ENCODE measurements at places on chromosomes 12 and 14. TPM values are rescaled to one million over a fixed set of nuclear protein-coding genes. Genes with fewer than 3 reads are reported as not detected.

TAS2R13 gene
- total RNA-seq, result 2.3 TPM

NIN gene
- total RNA-seq, result 6.6 TPM

MYL2 gene
- total RNA-seq, result not detected

CHST11 gene
- total RNA-seq, result 4.6 TPM

RIMBP2 gene
- 27.4 TPM for total RNA-seq

KCNMB4 gene
- 0.33 TPM for total RNA-seq

COX8C gene
- not detected for total RNA-seq

DBX2 gene
- not detected for total RNA-seq

GRCh38 chr12:105986779-105987684, 151.7 kb downstream of the NUAK1 start:
- DNase-seq, result no peak

GRCh38 chr12:67981287-67982162, 7.7 kb upstream of the IFNG-AS1 start:
- no peak for DNase-seq

DNA sequence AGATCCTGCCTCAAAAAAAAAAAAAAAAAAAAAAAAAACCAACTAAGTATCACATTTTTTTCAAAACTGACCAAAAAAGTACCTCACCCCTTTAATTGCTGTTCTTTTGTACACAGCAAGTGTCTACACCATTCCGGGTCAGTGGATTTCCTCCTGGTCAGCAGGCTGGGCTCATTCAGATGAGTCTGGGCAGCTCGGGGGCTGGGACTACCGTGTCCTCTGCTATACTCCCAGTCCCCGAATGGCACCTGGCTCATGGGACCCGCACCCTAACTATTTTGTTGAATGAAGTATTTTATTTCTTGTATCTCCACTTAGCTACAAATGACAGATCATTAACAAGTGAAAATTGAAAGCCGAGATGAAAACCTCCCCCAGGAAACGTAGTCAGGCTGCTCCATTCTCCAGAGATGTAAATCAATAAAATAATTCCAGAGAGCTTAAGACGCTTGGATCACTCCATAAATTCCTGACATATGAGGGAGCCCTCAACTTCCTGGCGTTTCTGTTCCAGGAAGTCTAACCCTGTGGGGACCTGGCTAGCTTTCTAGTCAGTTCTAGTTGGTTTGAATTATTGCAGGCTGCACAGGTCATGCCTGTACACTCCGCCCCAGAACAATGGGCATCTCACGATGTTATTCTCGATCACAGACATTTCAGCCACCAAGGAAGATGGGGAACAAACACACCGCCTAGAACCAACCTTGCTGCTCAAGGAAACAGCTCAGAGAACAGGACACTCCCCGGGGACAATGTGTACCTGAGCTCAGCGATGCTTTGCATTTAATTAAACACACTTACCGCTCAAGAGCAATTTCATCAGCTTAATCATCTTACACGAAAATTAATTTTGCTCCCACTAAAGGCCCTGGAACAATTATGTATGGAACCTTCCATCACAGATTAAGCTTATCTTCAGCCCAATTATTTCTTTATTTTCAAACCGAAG, 76.3 kb downstream of the RIMBP2 start:
- DNase-seq, result no peak

DNA sequence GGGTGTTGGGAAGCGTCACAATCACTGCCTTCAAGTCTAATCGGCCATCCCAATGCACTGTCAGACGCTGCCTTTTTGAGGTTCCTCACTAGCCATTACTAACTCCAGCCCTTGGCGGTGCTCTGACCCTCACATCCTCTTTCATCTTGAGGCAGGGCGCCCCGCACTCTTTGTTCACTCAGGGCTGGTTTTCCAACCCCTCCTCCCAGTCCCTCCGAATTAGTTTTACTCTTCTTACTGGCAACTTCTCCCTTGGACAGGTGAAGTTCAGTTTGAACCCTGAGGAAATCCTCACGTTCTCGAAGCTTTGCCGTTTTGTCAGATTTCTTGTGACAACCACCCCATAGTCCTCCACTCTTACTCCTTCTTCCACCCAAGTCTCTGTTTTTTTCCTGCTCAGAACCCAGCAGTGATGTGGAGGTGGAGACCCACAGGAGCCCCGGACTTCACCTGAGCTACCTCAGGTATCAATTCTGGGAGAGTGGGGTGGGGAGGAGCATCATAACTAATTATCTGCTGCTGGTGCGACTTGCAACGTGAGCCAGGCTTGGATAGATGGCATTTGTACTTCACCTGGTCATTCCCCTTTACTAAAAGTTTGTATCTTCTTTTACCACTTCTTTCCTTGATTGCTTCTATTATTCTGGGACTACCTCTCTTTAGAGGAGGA, 757 bp downstream of the ZC3H10 start:
- no peak for DNase-seq

DNA sequence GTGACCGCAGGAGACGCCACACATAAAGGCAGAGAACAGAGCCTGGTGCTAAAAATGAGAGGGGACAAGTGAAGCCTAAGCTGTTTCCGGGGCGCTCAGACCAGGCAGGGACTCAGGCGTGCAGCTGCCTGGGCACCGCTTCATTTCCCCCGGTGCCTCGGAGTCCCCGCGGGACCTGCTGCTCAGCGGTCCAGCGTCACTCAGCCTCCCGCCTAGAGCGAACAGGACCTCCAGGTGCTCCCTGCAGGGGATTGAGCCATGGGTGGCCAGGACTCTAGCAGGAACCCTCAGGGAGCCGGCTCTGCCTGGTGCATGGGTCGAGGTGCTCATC, 31.0 kb downstream of the CCDC85C start:
- DNase-seq, result no peak

DNA sequence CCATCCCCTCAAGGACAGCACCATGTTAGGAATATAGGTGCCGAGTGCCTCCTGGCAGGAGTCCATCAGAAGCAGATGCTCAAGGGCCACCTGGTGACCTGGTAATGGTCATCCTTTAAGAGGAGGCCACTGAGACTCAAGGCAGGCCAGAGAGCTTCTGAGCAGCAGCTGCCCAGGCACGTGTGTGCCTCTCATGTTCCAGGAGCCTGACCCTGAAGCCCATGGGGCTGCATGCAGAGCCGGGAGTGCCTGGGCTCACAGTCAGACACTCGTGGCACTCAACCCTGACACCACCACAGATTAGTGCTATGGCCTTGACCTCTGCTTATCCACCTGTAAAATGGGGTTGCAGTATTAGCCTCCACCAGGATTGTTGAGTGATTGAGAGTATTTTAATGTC, 45.6 kb downstream of the C14orf132 start:
- no peak for DNase-seq

DNA sequence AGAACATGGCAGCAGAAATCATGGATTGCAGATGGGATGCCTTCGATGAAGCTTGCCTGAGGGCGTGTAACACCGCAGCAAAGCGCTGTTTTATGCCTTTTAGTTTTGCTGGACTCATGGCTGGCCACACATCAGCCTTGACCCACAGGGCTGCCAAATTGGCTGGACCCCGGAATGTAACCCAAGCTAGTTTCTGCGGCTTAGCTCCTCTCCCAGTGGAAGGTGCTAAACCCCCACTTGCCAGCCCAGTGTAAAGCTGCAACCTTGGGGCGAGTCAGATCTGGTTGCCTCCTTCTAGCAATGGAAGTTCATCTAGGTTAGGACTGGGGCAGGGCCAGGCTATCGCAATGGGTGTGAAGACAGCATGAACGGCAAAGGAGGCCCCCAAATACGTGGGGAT, 38.3 kb downstream of the MEG3 start:
- no peak for DNase-seq

DNA sequence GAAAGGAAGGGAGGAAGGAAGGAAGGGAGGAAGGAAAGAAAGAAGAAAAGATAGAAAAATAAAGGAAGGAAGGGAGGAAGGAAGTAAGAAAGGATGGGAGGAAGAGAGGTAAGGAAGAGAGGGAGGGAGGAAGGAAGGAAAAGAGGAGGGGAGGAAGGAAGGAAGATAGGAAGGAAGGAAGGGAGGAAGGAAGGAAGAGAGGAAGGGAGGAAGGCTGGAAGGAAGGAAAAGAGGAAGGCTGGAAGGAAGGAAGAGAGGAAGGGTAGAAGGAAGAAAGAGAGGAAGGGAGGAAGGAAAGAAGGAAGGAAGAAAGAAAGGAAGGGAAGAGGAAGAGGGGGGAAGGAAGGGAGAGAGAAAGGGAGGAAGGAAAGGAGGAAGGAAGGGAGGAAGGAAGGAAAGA, 12.8 kb upstream of the WIF1 start:
- DNase-seq, result no peak

DNA sequence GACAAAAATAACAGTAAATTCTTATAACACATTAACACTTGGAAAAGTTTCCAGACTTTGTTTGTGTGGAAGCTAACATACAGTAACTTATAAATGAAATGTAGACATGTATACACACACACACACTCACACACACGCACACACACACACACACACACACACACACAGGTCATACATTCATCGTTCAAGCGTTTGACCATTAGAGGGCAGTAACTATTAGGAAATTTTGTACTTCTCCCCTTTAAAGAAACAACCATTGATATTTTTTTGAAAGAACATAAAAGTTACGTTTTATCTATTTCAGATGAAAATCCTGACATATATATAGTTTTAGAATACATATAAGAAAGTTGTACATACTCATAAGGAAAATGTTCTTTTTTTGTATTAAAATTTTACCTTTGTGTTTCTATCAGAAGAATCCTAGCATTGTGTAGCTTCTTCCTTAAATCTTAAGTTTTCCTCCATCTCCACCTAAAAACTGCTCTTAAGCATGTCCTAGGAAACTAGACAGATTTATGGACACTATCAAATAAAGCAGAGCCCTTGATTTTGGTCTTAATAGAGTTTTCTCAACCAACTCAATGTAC, 29.0 kb downstream of the PTPRQ start:
- no peak for DNase-seq

DNA sequence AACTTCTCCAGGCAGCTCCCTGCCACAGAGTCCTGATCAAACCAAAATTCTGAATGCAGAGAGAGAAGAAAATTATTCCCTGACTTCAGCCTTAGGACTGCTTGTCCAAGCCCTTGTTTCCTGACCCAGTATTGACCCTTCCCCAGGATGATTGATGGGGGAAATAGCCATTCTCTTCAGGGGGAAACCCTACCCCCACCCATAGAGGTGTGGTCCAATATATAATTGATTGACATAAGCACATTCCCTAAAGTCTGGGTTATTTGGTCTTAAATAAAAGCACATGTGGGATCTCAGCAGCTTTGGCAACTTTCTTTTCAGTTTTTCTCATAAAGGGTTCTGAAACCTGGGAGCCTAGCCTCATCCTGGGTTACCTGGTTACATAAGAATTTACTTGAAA, 201.2 kb upstream of the DDHD1 start:
- no peak for DNase-seq

DNA sequence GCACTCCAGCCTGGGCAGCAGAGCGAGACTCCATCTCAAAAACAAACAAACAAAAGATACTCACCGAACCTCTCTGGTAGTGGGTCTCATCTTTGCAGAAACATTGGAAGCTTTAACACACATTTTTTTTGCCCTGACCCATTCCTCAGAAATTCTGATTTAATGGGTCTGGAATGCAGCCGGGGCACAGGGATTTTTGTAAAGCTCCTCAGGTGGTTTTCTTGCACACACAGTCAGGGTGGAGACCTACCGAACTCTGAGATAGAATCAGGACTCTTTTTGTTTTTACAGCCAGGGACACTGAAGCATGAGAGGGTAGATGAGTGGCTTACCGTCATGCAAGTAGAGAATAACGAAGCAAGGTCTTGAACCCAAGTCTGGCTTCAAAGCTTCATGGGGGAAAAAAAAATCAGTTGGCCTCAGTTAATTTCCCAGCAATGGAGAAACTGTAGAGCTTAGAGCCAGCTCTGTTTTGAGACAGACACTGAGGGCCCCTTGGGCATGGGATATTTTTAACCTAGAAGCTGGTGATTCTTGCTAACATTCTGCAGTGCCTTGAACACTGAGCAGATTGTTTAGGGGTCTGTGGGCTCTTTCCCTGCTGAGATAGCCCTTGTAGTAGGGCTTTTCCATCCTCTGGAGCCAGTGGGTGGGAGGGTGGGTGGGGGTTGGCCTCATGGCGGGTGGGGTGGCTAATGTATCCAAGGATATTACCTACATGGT, 4.8 kb downstream of the RNU4-2 start:
- DNase-seq, result no peak
